ENCODE measurements at places on chromosomes 7 and 10.

- no peak for DNase-seq
Measured at GRCh38 chr7:30877015-30877769, 34.5 kb upstream of the AQP1 start.

DNA sequence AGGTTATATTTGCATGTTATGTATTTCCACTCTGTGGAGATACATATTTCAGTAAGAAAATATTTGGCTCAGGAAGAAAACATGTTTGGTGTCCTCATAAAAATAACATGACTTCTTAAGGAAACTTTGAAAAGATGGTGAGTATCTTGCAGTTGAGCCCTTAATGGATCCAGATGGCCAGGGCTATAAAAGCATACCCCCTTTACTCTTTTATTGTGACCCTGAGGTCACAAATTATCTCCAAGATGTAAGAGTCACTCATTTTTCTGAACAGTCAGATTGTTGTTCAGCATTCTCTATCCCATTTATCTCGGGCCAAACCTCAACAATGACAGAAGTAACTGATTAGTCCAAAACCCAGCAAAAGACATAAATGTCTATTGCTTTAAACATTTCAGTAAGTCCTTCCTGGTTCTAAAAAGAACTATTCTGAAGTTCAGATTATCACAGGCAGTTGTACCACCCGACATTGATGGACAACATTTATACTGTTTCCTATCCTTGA is 539.4 kb downstream of the PARD3 start:
- DNase-seq = no peak

DNA sequence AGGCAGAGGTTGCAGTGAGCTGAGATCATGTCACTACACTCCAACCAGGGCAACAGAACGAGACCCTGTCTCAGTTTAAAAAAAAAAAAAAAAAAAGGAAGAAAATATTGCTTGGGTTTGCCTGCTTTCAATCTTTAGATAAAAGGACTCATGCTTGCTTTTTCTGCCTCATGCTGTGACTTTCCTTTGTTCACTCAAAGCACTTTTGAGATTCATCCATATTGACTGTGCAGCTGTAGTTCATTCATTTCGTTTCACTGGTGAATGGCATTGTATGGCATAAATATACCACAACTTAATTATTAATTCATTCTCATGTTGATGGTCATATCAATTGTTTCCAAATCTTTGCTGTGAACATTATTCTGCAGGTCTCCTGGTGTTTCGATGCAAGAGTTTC is 97.6 kb upstream of the NFE2L3 start:
- no peak for DNase-seq

DNA sequence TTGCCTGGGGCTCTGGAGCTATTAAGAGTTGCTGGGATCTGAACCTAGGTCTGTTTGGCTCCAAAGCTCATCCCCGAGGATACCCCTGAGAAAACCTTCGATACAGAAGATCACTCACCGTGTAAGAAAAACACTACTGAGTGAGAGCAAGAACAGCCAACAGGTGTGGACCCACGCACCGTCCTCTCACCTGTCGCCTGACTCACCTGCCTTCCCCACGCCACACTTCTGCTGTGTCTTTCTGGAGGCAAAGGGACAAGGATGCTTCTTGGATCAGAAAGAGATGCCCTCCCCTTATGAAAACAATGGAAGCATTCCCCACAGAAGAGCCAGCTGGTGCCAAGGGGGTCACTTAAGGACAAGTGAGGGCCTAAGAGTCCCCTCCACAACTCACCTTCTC is 46.7 kb downstream of the COL13A1 start:
- no peak for DNase-seq

DNA sequence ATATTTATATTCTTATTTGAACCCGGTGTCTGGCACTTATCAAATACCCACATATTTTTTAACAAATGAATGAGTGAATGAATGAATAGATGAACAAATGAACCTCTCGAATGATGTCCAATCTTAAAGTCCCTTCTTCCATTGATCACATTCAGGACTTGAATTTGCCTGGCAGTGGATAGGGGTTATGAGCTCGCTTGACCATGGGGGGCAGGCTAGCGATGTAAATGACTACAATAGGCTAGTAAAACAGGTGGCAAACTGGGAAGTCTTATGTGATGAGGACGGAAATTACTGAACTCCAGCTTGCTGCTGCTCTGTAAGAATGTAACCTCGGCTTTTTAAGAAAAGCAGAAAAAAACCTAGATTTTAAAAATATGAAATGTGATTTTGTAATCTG is 247.7 kb upstream of the DKK1 start:
- DNase-seq = no peak

GRCh38 chr10:93899109-93899508 is 5.3 kb downstream of the SLC35G1 start:
- no peak for DNase-seq

GRCh38 chr7:117051808-117052207 is 98.5 kb downstream of the ST7 start:
- DNase-seq = no peak

- DNase-seq = no peak
Measured at GRCh38 chr10:89330537-89331212, 2.9 kb downstream of the IFIT3 start.

GRCh38 chr10:104117839-104118323 is 4.1 kb upstream of the SFR1 start:
- no peak for DNase-seq

DNA sequence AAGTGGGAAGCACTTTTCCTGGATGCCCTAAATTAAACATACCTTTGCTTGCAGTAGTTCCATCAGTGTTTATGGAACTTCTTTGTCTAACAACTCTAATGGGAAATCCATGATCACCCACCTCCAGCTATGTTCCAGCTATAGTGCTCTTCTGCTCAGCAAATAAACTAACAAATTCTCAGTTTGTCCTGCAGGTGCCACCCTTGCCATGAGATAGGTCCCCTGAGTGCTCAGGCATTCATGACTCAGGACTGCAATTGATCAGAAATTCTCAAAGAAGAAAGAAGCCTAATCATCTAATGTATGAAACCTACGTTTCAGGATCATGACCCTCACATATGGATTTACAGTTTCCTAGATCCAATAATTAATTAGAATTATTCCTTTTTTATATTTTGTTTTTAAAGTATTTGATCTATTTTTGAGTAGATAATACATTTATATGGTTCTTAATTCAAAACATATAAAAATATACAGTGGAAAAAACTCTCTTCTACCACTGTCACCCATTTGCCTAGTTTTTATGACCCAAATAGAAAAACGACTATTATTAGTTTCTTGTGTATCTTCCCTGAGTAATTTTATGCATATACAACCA is 48.7 kb upstream of the DYNC1I1 start:
- DNase-seq = peak; percentile 17

- DNase-seq = peak; percentile 41
Measured at GRCh38 chr7:50142425-50143017, 49.5 kb upstream of the ZPBP start.

- DNase-seq = no peak
Measured at GRCh38 chr7:77912293-77912692, 113.7 kb downstream of the PHTF2 start.

DNA sequence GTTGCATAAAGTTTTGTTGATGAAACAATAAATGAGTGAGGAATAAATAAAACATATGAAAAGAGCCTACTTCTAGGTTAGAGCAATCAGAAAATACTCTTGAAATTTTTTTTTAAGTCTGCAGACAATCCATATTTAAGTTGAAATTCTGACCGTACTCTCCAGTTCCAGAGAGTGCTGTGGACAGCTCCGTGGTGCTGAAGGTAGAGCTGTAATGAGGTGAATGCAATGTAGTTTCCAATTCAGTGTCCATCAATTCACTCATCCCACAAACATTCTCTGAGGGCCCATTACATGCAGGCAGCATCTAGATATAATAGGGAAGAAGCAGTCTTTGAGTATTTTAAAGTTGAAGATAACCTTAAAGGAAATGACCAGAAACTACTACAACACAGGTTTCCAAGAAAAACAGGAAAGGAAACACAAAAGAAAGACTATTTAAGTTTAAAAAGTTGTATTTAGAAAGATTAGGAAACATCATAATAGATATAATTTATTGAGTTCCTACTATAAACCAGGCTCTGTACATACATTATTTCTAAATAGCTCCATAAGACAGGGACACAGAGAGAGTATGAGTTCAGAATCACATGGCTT is 44.0 kb upstream of the CRTAC1 start:
- DNase-seq = peak; percentile 17

- no peak for DNase-seq
Measured at GRCh38 chr10:114970515-114970914, 32.5 kb downstream of the TRUB1 start.

DNA sequence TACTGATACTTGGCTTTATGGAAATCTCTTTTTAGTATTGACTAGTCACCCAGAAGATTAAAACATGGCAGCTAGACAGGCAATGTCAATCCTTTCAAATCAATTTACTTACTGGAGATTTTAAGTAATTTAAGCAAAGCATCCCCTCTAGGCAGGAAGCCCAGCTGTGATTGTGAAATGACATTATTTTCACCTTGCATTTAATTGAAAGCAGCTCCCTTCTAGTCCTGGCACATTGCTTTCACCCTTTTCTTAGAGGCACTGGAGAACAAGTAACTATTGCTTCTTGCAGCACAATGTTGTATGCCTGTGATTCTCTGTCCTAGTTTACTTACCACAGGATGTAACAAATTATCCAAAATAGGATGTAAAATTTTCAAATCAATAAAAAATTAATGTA is 13.3 kb downstream of the ST7 start:
- DNase-seq = no peak

DNA sequence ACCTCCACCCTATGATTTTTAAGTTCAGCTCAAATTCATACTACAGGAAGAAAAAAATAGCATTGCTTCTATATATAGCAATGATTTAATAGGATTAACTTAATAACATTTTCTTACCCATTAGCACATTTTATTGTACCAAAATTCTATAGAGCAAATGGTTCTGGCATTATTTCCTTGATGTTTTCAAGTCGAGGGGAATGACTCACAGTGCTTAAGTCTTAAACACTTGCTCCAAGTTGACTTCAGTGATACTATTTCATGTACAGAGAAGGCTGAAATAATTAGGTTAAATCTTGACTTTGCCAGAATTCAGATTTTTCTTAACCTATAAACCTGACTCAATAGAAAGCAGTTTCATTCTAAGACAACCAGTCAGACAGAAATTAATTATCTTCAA is 1133.8 kb downstream of the SORCS3 start:
- DNase-seq = no peak

DNA sequence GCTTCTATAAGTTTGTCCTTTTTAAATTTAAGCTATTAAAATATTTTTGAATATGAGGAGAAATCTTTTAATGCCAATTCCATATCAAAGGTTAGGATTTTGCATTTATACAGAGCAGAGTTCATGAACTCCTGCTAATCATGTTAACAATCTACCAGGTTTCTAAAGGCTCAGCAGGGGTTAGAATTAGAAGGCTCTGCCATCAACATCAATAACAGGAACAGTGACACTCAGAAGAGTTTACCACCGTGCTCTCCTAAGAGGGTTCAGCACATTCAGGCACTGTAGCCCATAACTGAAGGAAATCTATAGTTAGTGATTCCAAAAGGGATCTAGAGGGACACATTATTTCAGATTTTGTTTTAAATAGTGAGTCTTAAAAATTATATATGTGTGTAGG is 100.1 kb downstream of the HOXA1 start:
- DNase-seq = no peak
